ENCODE measurements at places on chromosomes 3 and 15.

GRCh38 chr3:43243590-43244587 is 42.5 kb upstream of the SNRK start:
- DNase-seq: no peak

DNA sequence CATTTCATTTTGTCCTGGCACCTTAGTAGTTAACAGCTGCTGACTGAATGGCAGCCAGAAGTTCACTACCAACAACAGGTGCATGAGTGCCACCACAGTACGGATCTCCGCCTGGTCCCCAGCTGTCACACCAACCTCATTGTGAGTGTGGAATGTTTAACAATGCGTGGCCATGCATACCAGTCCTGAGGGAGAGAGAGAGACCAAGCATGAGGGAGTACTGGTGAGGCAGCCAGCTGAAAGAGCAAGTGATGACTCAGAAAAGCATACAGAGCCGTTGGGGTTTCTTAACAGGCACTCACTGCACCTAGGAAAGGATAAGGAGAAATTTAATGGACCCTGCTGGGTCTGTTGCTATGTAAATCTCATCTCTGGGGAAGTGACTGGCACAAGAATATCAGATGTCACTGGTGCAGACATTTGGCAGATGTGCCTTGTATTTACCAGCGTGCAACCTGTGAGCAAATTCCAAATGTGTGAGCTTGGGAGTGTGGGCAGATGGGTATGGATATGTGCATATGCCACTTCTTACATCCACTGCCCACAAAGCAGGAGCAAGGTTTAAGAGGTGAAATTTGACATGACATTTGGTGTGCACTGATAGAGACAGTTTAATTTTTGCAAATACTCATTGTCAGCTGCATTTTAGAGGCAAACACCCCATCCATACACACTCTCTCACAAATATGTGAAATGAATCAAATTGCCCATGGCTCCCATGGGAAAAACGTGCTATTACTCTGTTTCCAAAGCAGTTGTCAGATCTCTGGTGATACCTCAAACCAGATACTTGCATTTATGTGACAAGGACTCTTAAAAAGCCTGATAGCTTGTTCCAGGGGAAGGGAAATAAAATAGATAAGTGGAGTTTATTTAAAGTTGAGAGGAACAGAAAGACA is 245.2 kb upstream of the ARPP21 start:
- DNase-seq: no peak

- DNase-seq: no peak
Observed at GRCh38 chr3:171606151-171606751, 146.0 kb upstream of the TNIK start.

DNA sequence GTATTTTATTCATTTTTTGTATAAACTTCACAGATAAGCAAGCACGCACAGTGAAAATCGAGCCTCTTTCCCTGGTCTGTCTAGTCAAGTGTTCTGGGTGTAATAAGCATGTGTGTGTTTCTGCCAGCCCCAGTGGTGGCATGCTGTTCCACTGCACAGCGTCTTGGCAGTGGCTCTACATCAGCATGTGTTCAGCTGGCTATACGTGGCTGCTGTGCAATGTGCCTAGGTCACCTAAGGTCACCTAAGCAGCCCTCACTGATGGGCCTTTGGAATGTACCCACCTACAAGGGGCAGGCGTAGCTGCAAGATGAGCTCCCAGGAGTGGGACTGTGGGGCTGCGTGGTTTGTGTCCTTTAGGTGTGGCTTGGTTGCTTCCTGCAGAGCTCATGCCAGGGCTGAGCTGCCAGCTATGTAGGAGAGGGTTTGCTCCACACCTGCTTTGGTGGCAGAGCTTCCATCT is 4.9 kb downstream of the LIMD1 start:
- DNase-seq: no peak

DNA sequence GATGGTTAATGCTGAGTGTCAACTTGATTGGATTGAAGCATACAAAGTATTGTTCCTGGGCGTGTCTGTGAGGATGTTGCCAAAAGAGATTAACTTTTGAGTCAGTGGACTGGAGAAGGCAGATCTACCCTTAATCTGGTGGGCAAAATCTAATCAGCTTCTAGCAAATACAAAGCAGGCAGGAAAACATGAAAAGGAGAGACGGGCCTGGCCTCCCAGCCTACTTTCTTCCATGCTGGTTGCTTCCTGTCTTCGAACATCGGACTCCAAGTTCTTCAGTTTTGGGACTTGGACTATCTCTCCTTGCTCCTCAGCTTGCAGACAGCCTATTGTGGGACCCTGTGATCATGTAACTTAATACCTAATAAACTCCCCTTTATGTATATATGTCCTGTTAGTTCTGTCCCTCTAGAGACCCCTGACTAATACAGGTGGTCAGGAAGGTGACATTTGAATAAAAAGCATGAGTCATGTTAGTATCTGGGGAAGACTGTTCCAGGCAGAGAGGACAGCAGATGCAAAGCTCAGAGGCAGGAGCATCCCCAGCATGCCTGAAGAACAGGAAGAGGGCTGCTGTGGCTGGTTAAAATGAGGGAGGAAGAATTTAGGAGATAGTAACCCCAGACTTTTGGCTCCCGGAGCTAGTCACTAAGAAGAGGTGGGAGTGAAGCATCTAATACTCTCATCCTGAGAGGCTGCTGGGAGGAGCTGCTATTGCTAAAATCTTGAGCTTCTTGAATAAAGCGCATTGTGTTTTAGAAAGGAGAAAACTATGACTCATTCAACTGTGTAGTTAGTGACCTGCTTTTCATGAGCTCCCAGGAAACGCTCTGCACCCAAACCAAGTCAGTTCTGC is 207.4 kb upstream of the HES1 start:
- no peak for DNase-seq

Data from stimulated activated CD8-positive, alpha-beta memory T cell treated with anti-CD3 and anti-CD28 coated beads, Interleukin-7, amount 100 ng/mL, for 4 hours (primary cell).